ENCODE measurements at places on chromosomes 5 and 9.

- DNase-seq = no peak
These were observed 234.8 kb downstream of the AUH start for GRCh38 chr9:91126761-91127445.

DNA sequence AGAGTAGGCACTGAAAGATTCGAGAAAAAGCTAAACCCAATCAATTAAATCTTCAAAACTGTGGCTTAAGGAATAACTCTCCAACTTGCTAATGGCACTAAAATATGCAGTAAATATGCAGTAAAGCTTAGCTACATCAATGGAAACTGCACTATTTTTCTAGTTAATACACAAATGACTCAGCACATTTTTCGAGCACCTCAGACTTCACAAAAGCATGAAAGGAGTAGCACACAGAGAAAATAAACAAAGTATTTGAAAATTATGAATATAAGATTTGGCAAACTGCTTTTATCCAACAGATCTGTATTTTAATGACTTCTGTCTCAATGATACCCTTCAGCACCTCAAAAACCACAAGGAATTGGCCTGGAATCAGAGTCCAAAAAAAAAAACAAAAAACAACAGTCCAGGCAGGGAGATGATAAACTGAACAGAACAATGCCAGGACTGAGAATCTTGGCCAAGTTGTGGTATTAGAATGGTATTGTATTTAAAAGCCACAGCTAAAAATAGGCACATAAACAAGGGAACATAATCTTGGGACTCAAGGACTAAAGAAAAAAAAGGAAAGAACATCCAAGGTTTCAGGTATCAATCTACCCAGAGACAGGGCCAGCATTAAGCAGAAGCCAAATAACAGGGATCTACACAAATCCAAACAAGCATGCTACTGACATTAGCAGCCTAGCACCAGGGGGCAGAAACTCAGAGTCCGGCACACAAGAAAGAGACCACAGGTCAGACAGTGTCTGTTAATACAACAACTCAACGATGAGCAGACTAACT lies 21.4 kb downstream of the TMEM245 start:
- no peak for DNase-seq

- no peak for DNase-seq
These were observed 1148.4 kb downstream of the EFNA5 start for GRCh38 chr5:106522296-106522695.

- no peak for DNase-seq
These were observed 23.1 kb downstream of the IRF1 start for GRCh38 chr5:132467287-132467984.

DNA sequence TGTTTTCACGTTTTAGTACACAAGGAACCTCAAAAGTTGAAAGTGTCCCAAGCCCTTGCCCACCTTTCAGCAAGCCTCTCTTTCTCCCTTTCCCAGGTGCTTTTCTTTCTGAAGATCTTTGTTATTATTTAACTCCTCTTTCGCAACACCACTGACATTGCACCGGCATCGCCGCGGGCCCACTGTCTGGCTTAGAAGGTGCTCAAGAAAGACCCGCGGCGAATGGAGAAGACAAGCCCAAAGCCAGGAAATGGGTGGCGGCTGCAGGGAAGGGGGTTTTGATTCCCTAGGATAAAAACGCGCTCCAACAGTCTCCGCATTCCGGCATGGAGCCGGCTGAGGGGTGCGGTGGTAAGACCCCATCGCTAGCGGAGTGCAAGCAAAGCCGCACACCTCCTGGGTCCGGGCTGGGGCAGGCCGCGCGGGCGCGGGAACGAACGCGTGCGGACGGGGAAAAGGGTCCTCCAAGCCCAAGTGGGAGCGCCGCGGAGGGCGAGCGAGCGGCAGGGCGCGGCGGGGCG lies 404 bp upstream of the AFAP1L1 start:
- DNase-seq = peak; percentile 26

DNA sequence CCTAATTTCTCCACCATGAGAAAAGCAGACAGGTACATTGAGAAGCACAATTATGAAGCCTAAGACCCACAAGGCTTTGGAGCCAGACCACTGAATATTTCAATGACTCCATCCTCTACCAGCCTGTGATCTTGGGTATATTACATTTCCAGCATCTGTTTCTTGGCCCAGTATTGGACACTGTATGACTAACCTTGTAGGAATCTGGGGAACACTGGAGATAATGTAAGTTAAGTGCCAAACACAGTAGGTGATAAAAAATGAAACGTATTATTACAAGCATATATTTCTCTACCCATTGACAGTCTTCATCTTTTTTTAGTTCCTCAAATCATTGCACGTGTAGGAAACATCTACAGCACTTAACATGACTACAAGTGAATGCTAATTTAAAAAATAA lies 28.6 kb upstream of the FEM1C start:
- DNase-seq = no peak

GRCh38 chr9:116000748-116001329 lies 152.8 kb upstream of the PAPPA start:
- peak; percentile 11 for DNase-seq

DNA sequence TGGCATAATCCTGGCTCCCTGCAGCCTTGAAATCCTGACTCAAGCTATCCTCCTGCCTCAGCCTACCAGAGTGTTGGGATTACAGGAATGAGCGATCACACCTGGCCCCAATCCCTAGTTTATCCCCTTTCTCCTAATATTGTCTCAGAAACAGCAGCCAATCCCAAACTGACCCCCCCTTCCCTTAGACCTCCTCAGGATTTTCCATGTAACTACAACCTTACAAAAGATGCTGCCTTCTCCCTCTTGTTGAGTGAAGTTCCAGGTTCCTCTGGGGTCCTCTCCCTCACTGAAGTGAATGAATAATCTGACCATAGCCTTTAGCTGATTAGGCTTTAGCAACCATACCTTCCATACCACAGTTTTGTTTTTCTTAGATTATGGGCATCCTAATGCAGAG lies 25.9 kb upstream of the MSANTD3 start:
- DNase-seq = no peak

DNA sequence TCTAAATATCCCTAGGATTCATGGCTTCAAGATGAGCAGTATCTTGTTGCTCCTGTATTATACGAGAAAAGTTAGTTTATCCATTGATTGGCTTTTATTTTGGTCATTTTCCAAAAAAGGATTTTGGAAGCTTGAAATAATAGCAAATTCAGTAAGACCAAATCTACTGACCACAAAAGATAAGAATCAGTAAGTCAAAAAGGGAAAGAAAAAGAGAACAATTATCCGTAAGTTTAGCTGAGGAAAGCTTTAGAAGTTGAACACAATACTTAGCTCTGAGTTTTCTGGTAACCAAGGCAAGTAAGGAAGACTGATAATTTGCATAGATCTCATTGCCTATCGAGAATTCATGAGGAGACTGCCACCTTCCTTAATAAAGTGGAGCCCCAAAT lies 9.1 kb downstream of the TGFBR1 start:
- DNase-seq = no peak
